ENCODE measurements at places on chromosomes 3 and 15.

DNA sequence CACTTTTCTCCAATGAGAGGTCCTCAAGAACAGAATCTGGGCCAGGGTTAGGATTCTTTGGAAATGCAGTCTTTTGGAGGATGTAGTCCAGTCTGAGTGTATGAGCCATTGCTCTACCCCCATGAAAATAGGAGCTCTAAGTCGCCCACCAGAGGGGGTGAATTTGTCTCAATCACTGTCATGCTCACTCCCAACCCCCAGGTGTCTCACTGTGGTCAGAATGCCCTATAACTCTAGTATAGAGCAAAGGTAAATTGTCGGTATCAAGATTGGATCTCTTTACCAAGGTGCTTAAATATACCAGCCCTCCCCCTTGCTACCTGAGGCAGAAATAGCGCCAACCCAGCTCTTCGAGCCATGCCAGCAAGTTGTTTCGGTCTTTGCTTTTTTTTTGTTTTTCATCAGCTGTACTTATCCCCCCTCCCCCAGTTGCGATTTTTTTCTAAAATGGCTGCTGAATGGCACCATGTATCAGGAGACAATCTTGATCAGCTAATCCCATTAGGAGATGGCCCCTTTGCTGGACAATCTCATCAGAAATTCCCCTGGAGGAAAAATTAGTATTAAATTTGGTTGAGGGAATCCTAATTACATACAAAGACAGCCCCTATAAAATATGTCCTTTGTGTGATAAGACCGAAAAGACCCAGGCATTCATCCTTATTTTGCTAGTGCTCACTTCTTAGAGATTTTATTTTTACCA, 130.7 kb downstream of the EBLN2 start:
- DNase-seq: peak; percentile 50

DNA sequence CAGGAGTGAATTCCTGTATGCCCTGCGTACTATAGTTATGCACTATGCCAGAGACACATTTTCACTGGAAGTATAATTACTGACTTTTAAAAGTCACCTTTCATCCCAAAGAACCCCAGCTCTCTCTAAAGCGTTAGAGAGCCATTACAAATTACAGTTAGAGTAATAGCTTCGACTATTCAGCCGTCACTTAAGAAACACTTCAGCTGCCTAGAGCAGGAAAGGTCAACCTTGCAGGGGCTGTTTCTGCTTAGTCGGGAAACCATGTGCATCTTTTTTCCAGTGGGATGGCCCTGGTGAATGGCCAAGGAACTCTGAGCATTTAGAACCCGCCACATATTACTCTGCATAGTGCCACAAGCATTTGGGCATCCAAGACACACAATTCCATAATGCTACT, 235.9 kb downstream of the ARRDC4 start:
- no peak for DNase-seq

GRCh38 chr3:170697908-170698307, 112.0 kb upstream of the SLC7A14 start:
- DNase-seq: no peak

GRCh38 chr3:158777161-158777873, 24.5 kb upstream of the MFSD1 start:
- no peak for DNase-seq

GRCh38 chr3:133930341-133930933, 34.8 kb upstream of the RAB6B start:
- peak; percentile 42 for DNase-seq

- DNase-seq: peak; percentile 37
Observed at GRCh38 chr3:119497820-119498185, 544 bp upstream of the TIMMDC1 start.

All from HAP-1 (cell line).